Mucosa of descending colon (tissue), 3 donors: ENCODE measurements at places on chromosomes 11 and 22.

DNA sequence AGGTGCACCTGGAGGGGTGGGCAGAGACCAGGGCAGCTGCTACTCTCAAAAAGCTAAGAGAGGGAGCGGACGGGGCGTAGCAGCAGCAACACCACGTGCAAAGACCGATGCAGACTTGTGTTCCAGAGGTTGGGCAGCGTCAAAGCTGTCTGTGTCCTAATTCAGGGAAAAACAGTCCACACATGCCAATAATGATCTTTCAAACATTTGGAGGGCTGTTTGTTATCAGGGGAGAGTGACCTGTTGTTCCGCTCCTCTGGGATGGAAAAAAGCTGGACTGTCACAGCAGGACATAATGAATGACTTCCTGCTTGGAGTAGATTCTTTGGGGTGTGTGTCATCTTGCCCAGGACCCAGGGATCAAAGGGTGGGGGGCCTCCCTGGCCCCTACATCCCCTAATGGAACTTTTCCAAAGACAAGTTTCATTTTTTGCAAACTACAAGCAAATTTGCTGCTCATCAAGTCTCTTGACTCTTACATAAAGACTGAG lies 6.2 kb upstream of the FBLN1 start:
- DNase-seq: no peak

GRCh38 chr11:4916581-4916980 lies 2.6 kb downstream of the OR51G2 start:
- DNase-seq: no peak

GRCh38 chr11:21582791-21583190 lies 610.1 kb upstream of the ANO5 start:
- no peak for DNase-seq

GRCh38 chr11:1939006-1939625 lies 8.0 kb upstream of the MRPL23 start:
- no peak for DNase-seq

- no peak for DNase-seq
These were observed 98.9 kb downstream of the TRIM29 start for GRCh38 chr11:120039039-120039438.

DNA sequence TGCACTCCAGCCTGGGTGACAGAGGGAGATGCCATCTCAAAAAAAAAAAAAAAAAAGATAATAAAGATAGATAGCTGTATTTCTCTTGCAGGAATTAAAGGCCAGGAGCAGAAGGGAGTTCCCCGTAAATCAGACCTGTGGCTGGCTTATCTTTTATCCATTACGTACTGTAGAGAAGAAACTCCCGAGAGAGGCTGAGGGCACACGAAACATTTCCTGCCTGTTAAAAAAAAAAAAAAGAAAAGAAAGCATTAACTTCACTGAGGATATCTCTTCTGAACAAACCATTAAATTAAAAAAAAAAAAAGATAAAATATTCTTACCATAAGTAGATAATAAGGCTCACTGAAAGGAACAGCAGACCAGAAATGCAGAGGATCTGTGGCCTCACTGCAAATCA lies 22.5 kb downstream of the P4HA3 start:
- no peak for DNase-seq

DNA sequence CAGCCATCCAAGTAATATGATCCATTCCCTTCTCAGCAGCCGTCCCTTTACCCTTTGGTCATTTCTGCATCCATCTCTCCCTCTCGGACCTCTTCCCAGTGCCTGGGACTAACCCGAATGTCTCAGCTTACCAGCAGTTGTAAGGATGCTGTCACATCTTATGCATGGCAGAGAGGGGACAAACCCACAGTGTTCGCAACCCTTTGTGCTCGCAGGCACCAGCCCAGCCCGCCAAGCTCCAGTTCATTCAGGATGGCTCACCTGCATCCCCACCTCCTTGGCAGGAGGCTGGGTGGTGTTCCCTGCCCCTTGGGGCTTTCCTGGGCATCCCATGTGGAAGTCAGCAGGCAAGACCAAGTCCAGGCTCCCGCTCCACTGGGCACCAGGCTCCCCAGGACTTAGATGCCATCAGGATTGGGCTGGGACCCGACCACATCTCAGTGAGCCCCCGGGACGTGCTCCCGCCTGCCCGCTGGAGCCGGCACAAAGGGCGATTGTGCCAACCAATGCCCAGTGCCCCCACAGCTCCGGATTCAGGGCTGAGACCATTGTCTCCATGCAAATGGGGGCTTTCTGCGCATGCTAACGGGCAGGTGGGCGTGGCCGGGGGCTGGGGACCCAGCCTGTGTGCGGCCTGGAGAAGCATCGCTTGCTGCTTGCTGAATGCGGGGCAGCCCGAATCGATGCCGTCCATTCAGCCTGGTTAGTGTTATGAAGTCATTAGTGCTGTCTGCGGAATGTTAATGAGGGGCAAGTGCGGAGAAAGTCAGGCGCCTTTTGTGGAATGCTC lies 108.6 kb downstream of the KCNQ1OT1 start:
- DNase-seq: peak; percentile 14

DNA sequence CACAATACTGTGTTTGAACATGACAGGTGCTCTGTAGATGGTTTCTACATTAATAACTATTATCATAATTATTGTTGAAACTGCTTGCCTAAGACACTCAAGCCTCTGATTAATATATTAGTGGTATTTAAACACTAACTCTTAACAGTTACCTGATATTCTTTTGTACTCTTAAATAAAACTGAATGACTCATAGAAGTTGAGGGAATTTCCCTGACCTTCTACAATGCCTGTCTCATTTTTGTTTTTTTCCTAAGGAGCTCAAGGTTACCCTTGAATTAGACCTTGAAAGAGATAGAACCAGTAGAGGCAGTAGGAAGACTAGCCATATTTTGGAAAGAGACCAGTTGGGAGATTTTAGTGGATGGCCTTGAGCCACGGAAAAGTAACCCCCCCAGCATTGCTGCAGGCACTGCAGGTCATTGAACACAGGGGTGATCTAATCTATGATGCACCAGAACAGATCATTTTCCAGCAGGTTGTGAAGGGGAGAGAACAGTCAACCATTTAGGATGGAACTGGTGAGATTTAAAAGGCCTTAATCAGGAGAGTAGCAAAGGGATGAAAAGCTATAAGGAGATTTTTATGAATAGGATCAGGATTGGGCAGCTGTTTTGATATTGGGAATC lies 148.3 kb downstream of the PGR start:
- DNase-seq: no peak

- DNase-seq: no peak
These were observed 101.0 kb downstream of the USP35 start for GRCh38 chr11:78289552-78290292.

GRCh38 chr22:42700901-42701300 lies 19.8 kb downstream of the A4GALT start:
- DNase-seq: no peak

GRCh38 chr11:93525601-93526345 lies 17.4 kb downstream of the SMCO4 start:
- no peak for DNase-seq

GRCh38 chr11:114876234-114876633 lies 197.9 kb downstream of the NXPE2 start:
- DNase-seq: no peak

GRCh38 chr11:133705074-133705648 lies 140.2 kb downstream of the SPATA19 start:
- no peak for DNase-seq

DNA sequence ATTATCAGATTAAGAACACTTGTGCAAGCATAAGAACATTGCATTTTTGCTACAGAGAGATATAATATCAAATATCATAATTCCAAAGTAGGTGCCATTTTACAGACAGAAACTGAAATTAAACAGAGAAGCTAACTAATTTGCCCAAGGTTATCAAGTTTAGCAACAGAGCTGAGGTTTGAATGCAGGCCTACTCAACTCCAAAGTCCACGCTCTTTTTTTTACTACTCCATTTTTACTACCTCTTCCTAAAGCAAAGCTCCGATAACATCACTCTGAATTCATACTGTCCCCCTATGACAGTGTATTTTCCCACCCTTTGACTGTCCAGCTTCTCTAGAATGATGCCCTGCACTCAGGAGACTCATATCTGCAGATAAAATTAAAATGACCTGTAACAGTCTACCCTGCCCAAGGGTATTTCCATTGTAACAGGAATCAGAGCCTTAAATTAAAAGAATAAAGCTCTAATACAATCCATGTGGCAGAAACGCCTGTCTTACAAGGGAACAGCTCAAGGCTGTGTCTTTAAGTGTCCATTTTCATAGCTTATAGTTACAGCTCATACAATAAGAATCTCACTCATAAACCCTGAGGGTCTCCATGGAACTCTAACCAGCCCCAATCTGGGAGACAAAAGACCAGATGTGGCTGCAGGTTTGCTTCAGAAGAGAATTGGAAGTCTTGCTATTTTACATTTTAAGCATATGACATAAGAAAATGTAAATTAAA lies 36.8 kb downstream of the ALG9 start:
- no peak for DNase-seq

DNA sequence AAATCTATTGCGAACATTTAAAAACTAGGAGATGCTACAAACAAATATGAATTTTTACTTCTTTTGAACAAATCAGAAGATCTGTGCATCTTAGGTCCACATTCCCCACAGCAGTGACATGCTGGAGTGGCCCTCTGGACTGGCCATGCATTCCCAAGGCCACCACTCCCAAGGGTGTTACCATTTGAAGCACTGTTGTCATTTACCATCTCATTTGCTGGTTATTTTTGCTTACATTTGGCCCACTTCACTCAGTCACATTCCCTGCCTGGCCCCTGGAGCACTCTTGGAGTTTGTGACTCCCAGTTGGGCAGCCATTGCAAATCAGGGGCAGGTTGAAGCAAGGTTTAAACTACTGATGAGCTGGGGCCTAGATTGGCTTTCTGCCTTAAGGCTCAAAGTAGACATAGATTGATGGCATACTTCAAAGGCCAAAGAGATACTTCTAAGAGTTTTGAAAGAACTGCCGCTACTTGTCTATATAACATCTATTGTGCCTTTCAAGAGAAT lies 8.5 kb upstream of the ZNRF3 start:
- DNase-seq: no peak

DNA sequence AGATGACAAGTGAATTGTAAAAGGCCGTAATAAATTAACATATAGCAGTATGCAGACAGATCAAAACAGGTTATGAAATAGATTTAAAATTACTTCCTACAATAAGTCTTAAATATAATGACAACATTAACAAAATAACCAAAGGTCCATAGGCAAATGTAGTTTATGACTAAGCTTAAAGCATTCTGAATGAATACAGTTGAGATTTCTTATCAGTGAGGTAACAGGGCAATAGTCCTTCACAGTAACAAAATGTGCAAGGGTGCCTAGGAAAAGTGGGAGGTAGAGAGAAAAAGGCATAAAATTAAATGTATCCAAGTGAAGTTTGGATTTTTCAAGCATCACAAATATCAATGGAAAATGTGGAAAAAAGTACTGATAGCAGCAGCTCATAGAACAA lies 20.9 kb upstream of the P4HA3 start:
- DNase-seq: no peak

DNA sequence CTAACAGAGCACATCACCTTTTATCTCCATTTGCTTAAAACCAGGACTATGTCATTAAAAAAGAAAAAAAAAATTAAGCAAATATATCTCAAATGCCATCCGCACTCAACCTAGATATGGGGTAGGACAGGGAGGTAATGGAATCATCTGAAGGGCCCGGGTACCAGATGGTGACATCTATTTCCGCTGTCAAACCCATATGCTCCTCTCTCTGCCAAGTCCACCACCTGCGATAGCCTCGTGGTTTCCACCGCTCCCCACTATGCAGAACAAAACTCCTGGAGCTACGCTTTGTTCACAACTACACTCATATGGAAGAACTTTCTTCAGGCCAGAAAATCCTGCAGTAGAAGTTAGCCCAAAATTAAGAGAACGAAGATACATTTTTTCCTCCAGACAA lies 31.4 kb downstream of the FEZ1 start:
- DNase-seq: no peak

GRCh38 chr11:117535201-117535849 lies 207.7 kb downstream of the CEP164 start:
- DNase-seq: peak; percentile 64

GRCh38 chr11:32953700-32954099 lies 61.1 kb downstream of the QSER1 start:
- DNase-seq: no peak

DNA sequence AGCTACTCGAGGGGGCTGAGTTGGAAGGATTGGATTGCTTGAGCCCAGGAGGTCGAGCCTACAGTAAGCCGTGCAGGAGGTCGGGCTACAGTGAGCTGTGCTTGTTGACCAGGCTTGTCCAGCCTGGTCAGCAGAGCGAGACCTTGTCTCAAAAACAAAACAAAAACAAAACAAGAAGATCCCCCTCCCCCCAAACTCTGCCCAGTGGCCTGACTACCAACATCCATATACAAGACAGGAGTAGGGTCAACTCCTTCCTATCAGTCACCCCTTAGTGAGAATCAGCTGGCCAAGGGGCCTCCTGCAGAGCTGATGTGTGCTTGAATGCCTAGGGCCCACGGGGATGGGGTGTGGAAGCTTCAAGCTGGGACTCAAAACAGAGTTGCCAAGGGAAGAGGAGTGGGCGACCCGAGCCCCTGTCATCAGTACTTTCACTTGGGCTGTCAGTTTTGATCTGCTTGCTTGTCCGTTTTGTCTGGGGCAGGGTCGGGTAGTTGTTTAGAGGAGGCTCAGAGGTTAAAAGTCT lies 942 bp upstream of the TSPAN18 start:
- DNase-seq: no peak

DNA sequence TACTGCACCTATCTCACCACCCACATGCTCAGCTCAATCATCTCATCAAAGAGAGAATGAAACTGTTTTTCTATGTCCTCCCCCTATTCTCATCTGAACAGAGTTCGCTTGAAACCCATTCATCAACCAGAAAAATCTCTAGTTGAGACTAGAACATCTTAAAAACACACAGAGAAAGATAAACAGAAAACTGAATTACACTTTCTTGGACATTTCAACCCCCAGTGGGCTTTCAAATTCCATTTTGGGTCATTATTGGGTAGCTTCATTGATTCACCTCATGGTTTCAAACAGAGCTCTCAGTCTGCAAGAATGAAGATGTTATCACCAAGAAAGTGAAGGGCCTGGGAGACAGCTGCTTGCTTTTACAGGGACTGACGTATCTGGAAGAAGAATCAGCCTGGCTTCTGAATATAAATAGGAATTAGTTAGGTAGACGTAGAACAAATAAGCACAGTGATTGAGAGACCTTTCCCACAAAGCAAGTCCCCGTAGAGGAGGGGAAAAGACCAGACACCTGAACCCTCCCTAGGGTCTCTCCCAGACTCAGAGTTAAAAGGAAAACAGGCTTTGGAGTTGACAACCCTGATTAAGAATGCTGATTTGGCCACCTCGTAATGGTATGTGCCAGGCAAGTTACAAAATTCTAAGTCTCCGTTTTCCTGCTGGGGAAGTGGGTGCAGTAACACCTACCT lies 155.7 kb downstream of the BBOX1 start:
- no peak for DNase-seq
